ENCODE measurements at places on chromosomes 12 and 14.

DNA sequence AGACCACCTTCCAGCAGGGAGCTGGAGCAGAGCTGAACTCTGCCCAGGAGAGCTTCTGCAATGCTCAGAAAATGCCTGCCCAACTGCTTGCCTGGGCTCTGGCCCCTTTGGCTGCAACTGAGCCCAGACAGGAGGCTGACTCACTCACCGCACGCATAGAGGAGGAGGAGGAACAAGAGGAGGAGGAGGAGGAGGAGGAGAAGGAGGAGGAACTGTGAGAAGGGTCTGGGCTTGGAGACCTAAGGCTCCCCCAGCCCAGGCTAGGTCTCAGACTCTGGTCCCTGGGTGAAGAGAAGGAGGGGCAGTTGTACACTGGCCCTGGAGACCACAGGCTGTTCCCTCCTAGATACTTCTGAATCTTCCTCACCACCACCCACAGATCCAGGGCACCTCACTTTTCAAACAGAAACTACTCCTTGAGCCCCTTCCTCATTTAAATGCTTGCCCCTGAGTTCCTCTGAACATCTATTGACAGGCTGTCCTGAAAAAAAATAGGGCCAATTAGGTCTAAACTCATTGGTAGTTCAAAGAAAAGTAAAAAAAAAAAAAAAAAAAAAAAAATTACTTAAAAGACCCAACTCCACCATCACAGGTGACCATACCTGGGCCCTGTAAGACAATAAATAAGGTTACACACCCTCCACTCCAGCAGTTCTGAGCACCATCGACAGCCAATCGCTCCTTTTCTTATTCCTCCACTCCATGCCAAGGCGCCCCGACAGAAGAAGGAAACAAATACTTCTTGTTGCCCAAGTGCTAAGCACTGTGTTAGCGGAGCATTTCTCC, 674 bp downstream of the VDR start:
- peak; percentile 17 for DNase-seq

- no peak for DNase-seq
Measured at GRCh38 chr12:2940564-2940963, 18.6 kb upstream of the TEAD4 start.

GRCh38 chr14:99360774-99361595, 89.0 kb upstream of the BCL11B start:
- DNase-seq = no peak

DNA sequence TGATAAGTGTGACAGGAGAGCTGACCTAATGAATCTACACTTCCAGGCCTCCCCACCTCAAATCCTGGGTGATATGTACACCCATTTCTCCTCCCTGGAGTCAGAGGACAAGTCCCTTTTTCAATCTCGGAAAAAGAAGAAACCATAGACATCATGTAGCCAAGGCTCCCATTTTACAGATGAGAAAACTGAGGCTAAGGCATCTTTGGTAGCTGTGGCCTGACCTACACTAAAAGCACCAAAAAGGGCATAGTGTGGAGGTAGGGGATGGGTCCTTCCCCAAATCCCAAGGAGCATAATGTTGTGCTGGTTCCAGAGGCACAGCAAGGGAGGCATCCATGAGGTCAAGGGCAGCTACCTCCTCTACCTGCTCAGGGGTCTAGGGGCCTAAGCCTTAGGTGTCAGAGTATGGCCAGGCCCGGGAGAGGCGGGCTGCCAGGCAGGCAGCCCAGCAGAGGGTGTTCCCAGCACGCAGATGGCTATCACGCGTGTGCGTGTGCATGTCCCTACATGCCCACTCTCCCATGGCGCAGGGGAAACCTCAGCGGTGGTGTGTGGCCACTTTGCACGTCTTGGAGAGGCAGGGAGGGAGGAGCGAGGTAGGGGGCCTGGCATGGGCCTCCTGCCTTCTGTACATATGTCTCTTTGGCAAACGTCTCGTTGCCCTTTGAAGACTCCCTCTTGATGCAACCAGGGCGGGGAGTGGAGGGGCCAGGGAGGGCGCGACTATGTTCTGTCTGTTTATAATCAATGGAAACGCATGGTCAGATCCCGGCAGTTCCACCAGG, 2.5 kb downstream of the PGF start:
- no peak for DNase-seq

DNA sequence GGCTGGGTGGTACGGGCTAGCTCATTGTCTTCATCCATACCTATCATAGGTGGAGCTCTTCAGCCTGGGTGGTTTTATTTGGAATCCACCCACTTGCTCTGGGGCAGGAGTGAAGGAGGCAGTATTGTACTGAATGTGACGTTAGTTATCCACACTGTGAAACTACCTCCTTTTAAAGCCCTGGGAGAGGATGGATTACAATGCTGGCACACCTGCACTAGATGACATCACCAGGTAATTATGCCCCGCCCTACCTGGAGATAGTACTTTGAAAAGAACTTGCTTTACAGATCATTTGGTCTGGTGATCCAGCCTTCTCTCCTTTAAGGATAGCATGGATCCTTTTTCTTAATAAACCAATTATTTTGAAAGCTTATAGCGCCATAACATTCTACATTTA, 78.0 kb downstream of the B4GALNT3 start:
- no peak for DNase-seq

GRCh38 chr12:116358536-116358892, 81.0 kb upstream of the MED13L start:
- no peak for DNase-seq

- no peak for DNase-seq
Measured at GRCh38 chr12:109753054-109753401, 39.4 kb downstream of the FAM222A start.

DNA sequence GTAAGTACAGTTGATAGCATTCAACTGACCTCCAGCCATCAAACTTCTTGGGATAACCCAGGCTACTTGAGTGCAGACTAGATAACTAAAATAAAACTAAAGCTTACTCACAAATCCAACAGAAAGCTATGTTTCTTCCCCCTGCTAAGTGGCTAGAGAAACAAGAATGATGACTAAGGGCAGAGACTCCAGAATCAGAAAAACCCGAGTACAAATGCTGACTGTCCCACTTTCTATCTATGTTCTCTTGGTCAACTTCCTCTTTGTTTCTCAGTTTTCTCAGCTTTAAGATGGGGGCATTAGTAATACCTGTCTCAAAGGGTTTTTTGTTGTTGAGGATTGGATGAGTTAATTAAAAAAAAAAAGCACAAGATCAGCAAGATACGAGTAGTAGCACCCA, 6.1 kb upstream of the NUAK1 start:
- DNase-seq = no peak

DNA sequence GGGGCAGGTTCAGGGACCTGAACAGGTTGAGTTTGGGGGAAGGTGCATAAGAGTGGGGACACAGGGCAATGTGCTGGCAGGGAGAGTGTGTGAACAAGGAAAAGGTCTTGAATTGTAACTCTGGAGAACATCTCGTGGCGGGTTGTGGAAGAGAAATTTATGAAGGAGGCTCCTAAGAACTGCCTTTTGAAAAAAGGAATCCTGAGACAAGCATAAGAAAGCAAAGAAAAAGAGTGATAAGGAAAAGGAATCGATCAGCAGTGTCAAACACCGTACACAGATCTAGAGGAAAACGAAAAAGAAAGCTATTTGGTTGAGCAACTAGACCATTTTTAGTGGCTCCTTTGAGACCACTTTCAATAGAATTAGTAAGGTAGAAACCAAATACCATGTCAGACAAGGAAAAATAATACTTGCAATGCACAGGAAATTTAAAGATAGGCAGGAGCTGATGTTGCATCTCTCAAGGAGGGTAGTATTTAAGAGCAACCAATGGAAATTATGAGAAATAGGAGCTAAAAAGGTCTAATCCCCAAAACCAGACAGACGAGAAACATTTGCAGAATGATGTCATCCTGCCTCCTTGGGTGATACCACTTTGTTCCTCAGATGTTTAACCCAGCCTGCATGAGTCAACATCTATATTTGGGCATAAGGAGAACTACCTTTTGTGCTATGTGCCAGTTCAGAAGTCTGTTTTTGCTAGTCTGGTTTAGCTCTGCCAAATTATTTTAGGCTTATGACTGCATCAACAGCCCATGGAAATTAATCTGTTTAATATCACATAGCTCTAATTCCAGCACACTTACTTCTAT, 64.5 kb upstream of the STK38L start:
- DNase-seq = no peak

- DNase-seq = no peak
Measured at GRCh38 chr14:68791902-68792677, 777 bp downstream of the ZFP36L1 start.

DNA sequence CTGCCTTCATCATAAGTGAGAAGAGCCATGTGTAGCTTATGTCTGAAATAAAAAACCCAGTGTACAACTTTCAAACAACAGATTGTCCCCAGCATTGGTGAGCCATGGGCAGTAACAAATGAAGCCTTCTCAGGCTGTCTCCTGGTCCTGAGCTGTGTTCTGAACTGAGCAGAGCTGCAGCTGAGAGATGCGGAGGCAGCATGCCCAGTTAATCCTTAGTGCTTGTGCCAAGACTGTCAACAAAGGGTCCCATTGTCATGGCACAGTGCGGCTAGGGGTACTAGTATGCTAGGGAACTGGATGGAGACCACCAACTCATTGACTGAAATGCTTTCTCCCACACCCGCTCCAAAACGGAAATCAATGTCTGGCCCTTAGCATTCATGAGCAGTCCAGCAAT, 154.3 kb downstream of the RMST start:
- no peak for DNase-seq

DNA sequence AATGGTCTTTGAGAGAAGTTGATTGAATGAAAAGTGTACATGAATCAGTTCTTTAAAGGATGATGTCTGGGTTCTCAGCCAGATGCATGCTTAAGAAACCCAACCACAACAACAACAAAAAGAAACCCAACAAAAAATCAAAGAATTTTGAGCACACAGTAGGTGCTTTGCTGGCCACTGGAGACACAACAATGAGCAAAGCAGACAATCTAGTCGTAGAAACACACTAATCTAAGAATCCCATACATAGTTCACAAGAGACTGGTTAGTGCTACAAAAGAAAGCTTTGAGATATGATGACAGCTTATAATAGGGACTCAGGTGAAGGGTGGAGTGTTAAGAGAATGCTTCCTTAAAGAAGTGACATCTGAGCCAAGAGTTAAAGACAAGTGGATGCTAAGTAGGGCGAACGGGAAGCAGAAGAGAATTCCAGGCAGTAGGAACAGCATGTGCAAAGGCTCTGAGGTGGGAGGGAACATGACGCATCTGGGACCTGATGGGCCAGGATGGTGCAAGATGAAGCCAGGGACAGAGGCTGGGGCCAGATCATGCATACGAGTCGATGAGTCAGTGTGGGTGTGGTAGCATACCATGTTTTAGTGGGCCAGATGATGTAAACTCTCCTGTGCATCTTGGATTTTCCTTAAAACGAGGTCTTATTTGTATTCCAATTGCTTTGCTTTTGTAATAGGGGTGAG, 4.6 kb upstream of the HIP1R start:
- no peak for DNase-seq

- peak; percentile 34 for DNase-seq
Measured at GRCh38 chr12:11652351-11653040, 3.0 kb downstream of the ETV6 start.

- DNase-seq = no peak
Measured at GRCh38 chr14:71290960-71291466, 383.8 kb downstream of the PCNX1 start.

DNA sequence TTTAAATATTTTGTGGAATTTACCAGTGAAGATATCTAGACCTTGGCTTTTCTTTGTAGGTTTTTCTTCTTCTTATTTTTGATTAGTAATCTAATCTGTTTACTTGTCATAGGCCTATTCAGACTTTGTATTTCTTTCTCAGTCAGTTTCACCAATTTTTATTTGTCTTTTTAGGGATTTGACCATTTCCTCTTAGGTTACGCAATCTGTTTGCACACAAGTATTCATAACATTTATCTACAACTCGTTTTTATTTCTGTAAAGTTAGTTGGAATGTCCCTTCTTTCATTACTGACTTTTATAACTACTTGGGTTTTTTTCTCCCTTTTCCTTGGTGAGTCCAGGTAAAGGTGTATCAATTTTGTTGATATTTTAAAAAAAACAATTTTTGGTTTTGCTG, 545.7 kb downstream of the AACS start:
- no peak for DNase-seq

GRCh38 chr14:38255673-38256532, at the start of gene CLEC14A:
Gene CLEC14A (minus strand): TSS chr14:38256093. CDS start chr14:38256022, 71 bp downstream.
- no peak for DNase-seq

- no peak for DNase-seq
Measured at GRCh38 chr14:32590157-32590556, 261.1 kb downstream of the AKAP6 start.

DNA sequence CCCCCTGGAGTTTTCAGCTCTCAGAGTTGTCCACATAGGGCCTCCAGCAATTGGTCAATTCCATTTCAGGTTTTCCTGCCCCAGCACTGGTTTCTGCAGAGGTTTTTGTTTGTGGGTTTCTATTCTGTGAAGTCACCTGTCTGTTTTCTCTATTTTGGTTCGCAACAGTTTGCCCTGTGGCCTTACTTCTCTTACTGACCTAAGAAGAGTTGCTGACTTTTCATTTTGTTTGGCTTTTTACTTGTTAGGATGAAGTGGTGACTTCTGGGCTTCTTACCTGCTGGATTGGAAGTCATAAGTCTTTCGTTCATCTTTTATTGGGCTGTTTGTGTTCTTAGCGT, 196.4 kb upstream of the PARP11 start:
- DNase-seq = no peak

- DNase-seq = no peak
Measured at GRCh38 chr12:93122569-93123091, 193.5 kb upstream of the EEA1 start.

DNA sequence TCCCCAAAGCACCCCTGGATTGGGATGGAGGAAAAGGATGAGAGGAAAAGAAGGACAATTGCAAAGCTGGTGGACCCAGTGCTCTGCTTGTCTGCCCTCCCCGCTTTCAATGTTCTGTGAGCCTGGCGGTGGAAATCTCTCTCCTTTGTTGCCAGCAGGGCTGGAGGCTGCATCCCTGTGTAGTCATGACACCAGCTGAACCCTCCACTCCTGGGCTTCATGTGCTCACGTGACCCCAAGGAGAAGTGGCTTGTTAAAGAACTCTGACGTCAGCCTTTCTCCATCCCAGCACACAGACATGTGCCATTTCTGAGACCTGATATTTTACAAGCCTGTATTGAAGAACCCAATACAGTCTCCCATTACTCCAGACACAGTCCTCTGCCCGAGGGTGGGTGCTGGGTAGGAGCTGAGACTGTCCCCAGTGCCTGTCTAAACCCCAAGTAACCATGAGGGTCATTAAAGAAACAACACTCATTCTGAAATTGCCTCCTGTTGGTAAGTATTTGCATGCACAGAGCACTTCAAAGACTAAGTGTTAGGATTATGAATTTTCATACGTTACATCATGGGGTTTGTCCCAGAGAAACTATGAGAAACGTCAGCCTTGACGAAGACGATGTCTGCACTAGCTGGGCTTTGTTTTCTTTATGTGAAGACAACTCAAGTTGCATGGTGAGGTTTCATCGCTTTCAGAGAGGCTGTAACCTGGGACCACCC, 21.7 kb downstream of the GALNT16 start:
- no peak for DNase-seq

DNA sequence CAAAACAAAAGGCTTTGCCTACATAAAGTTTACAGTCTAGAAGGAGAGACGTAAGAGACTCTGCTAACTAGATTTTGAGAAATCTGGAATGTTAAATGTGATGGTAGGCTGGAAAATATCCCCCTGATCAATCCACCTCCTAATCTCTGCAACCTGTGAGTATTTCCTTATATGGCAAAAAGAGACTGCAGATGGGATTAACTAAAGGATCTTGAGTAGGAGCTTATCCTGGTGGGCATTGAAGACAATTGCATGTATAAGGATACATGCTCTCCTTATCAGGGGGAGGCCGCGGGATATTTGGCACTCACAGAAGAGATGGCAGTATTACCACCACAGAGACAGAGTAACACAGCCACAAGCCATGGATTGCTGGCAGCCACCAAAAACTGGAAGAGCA, 95.2 kb downstream of the EGLN3 start:
- DNase-seq = no peak

Data from stimulated activated naive CD4-positive, alpha-beta T cell (primary cell).